ENCODE measurements at places on chromosomes 5 and 9.

DNA sequence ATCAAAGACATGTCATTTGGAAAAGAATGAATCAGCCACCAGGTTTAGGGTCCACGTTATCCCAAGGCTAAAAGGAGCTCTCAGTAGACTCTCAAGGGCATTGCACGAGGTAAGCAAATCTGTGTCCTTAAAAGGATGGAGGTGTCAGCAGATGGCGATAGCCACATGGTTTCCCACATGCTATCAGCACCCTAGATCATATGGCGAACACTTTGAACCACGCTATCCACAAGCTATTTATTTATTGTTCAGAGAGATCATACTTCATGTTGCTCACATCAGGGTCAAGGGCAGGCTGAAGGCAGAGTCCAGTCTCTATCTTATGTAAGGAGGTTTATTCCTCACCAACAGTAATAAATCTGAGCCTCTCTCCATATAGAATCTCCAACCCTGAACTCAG lies 43.7 kb downstream of the CDH6 start:
- no peak for DNase-seq

GRCh38 chr5:134048864-134049263 lies 44.1 kb upstream of the VDAC1 start:
- no peak for DNase-seq

DNA sequence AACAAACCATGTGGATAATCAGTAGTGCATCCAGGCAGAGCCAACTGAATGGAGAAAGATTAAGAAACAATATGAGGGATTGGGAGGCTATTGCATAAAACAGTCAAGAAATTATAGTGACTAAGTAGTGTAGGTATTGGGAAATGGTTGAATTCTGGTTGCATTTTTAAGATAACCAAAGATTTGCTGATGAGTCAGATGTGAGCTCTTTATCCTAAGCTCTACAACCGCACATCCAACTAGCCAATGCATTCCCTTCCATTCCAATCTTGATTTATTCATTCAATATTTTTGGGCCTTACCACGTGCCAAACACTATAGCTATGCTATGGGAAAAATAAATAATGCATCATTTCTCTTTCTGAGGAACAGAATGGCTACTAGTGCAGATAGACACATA lies 524.5 kb upstream of the RGMB start:
- no peak for DNase-seq

DNA sequence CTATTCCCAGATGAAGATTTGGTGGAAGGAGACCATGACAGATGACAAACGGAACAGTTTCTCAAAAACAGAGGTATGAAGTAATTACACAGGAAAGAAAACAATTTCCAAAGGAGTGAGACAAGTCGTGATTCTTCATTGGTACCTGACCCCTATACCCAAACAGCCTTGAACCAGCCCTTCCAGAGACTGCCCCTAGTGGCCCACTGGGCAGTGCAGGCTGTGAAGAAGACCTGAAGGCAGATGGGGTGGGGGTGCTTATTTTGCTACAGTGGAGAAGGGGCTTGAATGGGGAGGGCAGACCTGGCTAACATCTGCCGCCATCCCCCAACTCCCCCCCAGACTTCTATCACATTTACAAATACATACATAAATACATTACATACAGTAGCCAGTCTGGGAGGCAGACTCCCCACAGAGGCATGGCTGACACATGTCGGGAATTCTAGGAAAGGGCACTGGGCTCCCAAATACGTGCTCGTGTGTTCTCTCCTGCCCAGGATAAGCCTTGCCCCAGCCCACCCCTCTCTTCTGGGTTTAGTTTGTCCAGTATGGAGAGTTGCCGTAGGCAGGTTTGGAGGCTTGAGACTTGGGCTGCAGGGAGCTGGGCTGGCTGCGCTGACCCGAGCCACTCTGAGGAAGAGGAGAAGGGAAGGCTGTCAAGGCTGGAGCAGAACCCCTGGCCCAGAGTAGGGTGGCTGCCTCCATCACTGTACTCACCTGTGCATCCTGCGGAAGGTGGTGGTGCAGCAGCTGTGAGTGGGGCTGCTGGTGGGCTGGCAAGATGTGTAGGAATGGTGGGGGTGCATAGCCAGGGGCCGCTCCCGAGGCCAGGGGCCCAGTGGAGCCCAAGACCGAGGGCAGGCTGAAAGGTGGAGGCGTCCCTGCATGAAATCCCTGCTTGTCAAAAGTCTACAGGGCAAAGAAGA lies 105.3 kb downstream of the UBE2R2 start:
- DNase-seq = no peak

DNA sequence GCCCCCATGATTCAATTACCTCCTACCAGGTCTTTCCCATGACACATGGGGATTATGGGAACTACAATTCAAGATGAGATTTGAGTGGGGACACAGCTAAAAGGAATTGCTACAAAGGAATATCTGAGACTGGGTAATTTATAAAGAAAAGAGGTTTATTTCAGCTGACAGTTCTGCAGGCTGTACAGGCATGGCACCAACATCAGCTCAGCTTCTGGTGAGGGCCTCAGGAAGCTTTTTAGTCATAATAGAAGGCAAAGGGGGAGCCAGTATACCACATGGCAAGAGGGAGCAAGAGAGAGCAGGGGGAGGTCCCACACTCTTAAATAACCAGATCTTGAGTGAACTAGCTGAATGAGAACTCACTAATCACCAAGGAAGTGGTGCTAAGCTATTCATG lies 11.2 kb upstream of the ALDOB start:
- no peak for DNase-seq

DNA sequence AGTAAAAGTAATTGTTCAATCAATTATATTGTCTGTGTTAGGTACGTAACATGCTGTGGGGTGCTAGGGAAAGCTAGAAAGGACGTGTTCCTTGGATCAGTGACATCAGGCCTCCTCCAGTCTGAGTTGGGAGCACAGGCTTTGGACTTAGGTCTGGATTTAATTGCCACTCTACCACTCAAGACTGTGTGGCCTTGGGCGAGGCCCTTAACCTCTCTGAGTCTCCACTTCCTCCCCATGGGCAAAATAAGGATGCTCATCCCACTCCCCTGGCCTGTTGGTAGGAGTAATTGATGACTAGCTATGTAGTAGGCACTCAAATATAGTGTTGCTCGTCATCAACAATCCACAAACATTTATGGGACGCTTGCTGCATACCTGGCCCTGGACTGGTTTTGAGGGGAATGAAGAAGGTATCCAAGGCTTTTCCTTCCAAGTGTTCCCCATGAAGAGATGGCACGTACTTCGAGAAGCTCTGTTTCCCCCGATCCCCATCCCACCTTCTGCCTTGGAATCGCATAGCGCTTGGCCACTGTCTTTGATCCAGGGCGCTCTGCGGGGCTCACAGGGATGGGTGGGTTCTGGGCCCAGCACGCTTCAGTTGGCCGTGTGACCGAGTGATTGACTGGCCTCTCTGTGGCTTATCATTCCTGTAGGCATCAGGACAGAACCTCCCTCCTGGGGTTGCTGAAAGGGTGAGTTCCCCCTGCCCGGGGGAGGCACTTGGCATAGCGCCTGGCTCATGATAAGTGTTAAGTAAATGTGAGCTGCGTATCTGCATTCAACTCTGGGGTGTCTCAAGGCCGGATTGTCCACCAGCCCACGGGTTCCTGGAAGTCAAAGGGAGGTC lies 8.1 kb downstream of the FGF18 start:
- no peak for DNase-seq

GRCh38 chr9:38032266-38033110 lies 36.5 kb downstream of the SHB start:
- DNase-seq = no peak

DNA sequence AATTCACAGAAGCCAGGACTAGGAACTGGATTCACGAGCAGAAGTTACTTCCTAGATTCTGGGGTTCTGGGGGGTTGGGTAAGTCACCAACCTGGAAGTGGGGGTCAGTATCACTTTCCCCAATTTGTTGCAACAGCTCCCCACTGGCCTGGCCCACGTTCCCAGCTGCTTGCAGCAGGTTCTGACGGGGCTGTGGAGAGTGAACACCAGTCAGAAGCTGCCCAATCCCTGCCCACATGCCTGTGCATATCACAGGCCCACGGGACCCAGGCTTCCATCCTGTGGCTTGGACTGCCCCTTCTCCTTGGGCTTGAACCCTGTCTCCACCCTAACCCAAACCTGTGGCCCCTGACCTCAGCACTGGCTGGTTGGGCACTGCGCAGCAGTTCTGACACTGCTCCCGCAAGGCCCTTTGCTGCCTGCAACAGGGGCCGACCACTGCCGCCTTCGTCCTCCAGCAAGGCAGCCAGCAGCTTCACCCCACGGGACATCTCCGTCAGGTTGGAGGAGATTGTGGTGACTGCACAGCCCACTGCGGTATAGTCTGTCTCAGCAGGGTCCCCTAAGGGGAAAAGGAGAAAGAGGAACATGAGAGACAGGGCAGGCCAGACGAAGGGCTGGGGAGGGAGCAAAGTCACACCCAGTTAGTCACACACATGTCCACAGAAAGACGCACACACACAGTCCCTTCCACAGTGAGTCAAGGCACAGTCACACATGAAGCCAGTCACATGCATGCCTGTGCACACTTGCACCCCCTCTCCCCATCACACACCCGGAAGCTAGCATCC lies 13.1 kb downstream of the TLN1 start:
- DNase-seq = no peak

DNA sequence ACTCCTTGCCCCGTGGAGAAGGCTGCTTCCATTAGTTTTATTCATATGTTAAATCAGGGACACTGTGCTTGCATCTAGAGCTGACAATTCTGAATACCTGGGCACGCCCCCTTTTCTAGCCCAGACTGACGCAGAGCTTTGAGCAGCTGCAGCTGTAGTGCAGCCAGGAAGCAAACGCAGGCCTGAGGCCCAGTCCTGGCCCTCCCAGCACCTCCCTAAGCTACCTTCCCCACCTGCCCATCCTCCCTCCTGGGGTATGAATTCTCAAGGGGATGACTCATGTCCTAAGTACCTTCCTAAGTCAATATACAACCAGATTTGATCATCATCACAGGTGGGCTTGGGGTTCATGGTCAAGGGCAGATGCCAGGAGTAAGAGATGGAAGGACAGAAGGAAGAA lies 3.5 kb downstream of the PHF19 start:
- DNase-seq = no peak

- no peak for DNase-seq
These were observed 109.8 kb downstream of the GALNT10 start for GRCh38 chr5:154300207-154300883.

DNA sequence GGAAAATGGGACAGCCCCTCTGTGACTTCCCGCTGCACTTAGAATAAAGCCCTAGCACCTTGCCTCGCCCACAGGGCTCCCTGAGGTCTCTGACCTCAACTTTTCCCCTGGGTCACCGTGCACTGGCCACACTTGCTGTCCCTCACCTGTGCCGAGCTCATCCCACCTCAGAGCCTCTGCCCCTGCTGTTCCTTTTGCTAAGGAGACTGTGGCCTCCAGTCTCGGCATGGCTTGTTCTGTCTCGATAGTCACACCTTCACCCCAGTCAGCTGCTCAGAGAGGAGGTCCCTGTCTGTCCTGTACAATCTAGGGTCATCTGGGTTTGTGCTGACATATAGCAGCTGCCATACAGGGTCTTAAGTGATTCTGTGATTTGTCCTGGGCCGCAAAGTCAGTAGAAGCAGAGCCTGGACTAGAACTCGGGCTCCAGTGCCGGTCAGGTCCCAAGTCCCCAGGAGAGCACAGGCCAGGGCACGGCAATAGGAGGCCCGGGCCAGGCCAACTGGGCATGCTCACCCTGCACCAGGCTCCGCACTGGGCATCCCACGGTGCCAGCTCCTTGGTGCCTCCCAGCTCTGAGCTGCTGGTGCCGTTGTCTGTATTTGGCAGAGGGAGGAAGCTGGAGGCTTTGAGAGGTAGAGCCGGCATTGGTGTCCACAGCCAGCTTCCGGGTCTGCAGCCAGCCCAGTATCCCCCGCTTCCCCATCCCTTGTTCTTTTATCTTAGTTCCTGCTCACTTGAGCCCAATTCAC lies 35.2 kb downstream of the NCS1 start:
- no peak for DNase-seq

DNA sequence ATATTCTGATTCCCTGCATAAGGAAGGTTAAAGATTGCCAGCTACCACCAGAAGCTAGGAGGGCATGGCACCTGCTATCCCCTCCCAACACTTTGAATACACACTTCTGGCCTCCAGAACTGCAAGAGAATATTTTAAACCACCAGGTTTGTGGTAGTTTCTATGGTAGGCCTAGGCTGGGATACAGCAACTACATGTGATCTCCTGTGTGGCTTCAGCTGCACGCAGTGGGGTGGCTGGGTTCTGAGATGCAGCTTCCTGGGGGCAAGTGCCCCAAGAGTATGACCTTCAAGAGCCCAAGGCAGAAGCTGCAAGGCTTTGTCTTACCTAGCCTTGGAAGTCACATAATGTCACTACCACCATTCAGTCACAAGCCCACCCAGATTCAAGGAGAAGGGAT lies 39.6 kb downstream of the GCNT4 start:
- no peak for DNase-seq

- DNase-seq = no peak
These were observed 78.5 kb downstream of the HMHB1 start for GRCh38 chr5:143890487-143890886.

GRCh38 chr9:137777761-137778160 lies 99.8 kb upstream of the CACNA1B start:
- no peak for DNase-seq

DNA sequence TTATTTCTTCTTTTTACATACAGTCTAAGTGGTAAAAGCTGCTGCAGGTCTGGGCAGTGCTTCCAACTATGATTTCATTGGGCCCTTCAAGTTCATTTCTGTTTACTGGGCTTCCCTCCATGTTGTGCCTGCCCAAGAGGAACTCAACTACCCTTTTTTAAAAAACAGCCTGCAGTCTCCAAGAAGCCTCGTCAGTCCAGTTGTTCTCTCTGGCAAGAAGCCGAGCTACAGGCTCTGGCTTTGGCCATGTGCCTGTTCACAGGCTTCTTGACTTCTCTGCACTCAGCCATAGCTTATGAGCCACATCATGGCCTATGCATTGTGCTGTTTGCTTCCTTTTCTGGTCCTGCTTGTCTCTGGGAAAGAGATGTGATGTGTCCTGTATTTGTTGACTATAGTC lies 119.7 kb upstream of the PJA2 start:
- DNase-seq = no peak

DNA sequence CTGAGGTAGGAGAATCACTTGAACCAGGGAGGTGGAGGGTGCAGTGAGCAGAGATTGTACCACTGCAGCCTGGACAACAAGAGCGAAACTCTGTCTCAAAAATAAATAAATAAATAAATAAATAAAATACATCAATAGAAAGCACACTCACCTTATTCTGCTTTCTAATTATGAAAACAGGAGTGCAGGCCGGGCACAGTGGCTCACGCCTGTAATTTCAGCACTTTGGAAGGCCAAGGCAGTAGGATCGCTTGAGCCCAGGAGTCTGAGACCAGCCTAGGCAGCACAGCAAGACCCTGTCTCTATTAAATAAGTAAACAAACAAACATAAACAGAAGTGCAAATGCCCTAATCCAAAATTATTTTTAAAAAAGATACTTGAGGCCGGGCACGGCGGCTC lies 2.3 kb downstream of the PWWP2A start:
- DNase-seq = no peak

- no peak for DNase-seq
These were observed 55.0 kb downstream of the DCP2 start for GRCh38 chr5:113031557-113031956.
